ENCODE measurements at places on chromosomes 5 and 9. TPM values are rescaled to one million over a fixed set of nuclear protein-coding genes. Genes with fewer than 3 reads are reported as not detected.

GRCh38 chr9:34520096-34520495 is 2.7 kb downstream of the ENHO start:
- no peak for DNase-seq

DNA sequence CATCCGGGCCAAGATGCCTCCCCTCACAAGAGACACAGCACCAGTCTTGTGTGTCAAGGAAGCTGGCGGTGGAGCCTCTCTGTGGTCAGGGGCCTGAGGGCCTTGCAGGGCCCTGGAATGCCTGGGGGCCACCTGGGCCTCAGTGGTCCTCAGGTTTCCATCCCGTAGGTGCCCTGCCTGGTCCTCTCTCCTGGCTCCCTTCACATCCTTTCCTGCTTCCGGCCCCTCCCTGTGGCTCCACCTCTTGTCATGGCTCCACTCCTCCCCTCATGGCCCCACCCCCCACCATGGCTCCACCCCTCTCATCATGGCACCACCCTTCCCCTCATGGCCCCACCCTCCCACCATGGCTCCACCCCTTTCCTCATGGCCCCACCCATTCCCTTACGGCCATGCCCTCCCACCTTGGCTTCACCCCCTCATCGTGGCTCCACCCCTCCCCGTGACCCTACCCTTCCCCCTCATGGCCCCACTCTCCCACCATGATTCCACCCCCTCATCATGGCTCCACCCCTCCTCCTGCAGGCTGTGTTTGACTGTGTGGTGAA is 175.8 kb downstream of the CACNA1B start:
- DNase-seq = no peak

GRCh38 chr9:89929673-89930480 is 325.1 kb downstream of the GADD45G start:
- DNase-seq = no peak

DNA sequence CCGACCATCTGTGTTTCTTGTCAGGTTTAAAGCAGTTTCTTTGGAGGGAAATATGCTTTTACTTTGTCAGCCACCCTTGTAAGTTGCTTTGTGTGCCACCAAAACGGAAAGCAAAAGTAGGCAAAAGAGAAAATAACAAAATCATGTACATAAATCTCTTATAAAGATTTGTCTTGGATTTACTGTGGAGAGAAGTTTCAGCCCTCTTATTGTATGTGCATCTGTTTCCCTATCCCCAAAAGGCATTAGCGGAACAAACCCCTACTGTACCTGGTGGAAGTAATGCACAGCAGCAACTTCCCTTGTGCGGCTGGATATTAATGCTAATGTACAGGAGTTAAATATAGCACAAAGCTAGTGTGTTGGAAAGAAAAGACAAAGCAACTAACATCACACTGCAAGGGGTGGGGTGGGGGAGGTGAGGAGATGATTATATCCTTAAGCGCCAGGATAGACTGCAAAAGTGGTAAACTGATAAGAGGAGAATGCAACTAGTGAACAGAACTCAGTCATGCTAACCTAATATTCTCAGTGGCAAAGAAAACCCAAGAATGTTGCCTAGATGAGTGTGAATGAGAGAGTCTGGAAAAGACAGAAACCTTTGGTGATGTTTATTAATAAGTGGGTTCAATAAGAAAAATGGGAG is 396.5 kb upstream of the MEF2C start:
- no peak for DNase-seq

GRCh38 chr9:113523421-113524141 is 60.1 kb downstream of the RGS3 start:
- DNase-seq = no peak

DNA sequence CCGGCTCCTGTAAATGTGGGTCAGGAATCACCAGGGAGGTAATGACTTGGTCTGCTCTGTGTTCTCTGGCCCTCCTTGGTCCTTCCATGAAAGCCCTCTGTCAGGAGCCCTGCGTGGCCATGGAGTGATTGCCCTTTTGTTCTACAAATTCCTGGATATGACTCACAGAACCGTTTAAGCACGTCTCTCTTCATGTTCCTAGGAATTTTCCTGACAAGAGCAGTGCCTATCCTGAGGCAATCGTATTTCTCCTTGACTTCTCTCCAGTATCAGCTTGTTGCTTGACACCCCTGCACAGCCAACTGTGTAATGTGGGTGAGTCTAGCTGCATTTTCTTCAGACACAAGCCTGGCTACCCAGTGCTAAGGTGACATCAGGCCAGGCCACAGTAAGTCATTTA is 274.3 kb upstream of the ZNF462 start:
- no peak for DNase-seq

- no peak for DNase-seq
Observed at GRCh38 chr5:53985796-53986195, 324.6 kb downstream of the ARL15 start.

DNA sequence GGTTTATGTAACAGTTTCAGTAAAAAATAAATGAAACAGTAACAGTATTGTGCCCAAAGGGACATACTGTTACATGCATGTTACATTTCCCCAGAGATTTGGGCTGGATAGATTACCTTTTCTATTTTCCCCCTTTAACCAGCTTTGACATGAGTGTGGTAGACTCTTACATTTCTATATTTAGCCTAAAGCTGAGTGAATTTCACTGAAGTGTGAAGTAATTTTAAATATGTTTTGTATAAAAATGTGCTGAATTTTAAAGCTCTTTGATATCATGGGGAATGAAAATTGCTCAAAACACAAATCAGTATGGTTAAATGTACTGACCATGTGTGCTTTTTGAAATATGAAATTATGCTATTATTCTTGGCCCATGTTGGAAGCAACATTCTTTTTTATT is 122.3 kb upstream of the CDH10 start:
- DNase-seq = no peak

- DNase-seq = no peak
Observed at GRCh38 chr9:114482593-114482992, 22.7 kb downstream of the WHRN start.

DNA sequence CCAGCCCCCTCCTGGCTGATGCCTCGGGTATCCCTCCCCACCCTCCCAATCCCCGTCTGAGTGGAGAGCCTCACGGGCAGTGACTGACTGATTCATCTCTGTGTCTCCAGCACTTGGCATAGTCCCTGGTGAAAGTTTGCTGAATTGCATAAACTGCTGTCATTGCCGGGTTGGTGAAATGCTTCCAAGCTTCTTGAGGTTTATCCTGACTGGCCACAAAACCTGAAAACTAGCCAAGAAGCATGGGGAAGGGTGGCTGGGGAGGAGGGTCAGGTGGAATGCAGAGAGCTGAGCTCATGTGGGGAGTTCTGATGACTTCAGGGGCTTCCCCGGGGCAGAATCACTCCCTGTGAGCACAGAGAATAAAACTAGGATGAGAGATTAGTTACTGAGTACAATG is 56.9 kb upstream of the GGTA1 start:
- DNase-seq = no peak

- DNase-seq = no peak
Observed at GRCh38 chr5:73499187-73499586, 945 bp downstream of the BTF3 start.

DNA sequence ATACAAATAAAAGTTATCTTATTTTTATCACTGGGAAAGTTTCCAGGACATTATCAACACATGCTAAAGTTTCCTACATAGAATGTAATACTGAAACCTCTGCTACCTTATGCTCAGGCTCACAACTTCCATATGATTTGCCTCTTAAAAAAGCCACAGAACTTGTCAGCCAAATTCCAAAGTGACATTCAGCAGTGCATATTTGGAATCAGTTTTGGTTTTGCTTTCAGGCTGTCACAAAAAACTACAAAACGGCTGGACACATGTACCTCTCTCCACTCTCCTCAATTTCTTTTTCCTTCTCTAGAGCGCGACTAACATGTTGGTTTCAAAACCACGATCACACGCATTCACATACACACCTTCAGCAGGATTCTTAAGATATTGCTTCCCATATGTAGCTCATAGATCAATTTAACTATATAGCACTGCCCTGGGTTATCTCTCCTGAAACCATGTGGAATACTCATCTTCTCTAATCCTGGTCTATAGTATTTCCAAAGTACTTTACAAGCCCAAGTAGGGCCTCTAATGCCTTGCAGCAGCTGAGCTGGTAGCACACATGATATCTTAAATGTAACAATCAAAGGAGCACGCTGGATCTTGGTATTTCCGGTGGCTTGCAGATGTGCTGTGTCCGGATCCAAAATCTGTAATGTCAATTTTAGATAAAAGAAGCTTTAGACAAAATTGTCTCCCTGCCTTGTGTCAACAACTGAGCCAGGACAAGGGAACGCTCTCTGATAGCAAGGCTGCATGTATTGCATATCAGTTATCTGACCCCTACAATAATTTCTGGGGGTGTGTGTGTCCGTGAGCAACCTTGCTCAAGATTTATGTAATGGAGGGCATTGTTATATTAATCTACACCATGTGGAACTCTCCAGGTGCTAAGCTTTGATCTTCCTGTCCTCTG is 203.2 kb downstream of the DMRT2 start:
- DNase-seq = no peak

Gene SPDL1
- polyA plus RNA-seq = 42.0 TPM

Gene CDHR2
- polyA plus RNA-seq = 23.1 TPM

Gene BDP1
- polyA plus RNA-seq = 43.0 TPM
